ENCODE measurements at places on chromosomes 3 and 15. TPM values are rescaled to one million over a fixed set of nuclear protein-coding genes. Genes with fewer than 3 reads are reported as not detected.

The DUOX1 gene
- total RNA-seq = 11.0 TPM

The AADACL2 gene
- total RNA-seq = not detected

The CHRD gene
- total RNA-seq = not detected

The SERINC4 gene
- not detected for total RNA-seq

The RHOV gene
- 0.33 TPM for total RNA-seq

Measured in placental epithelial cell (primary cell).